Activated CD4-positive, alpha-beta T cell treated with anti-CD3 and anti-CD28 coated beads for 24 hours (primary cell): ENCODE measurements at places on chromosomes 6 and 20.

DNA sequence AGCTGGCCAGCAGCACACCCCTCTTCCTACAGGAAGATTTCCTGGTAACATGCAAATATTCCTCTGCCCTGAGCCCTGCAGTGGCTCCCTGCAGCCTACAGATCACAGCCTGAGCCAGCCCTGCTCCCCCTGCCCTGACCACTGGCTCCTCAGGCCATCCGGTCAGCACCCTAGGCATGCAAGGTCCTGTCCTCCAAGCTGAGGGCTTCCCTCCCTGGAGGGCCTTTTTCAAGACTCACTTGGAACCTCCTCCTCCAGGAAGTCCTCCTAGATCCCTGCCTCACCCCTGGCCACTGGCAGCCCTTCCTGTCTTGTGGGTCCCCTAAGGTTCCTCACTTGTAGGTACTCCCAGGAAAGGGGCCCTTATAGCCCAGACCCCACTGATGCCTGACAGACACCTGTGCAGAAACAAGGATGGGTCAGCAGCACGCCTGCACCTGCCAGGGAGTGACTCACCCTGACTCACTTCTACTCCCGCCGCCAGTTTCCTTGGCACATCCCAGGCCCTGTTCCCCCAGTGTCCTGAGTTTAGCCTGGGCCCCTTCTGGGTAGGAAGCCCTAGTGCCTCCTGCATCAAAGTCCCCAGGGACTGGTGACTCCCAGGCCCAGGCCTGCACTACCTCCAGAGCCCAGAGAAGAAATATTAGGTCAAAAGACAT lies 3.2 kb downstream of the SLC4A11 start:
- no peak for DNase-seq

DNA sequence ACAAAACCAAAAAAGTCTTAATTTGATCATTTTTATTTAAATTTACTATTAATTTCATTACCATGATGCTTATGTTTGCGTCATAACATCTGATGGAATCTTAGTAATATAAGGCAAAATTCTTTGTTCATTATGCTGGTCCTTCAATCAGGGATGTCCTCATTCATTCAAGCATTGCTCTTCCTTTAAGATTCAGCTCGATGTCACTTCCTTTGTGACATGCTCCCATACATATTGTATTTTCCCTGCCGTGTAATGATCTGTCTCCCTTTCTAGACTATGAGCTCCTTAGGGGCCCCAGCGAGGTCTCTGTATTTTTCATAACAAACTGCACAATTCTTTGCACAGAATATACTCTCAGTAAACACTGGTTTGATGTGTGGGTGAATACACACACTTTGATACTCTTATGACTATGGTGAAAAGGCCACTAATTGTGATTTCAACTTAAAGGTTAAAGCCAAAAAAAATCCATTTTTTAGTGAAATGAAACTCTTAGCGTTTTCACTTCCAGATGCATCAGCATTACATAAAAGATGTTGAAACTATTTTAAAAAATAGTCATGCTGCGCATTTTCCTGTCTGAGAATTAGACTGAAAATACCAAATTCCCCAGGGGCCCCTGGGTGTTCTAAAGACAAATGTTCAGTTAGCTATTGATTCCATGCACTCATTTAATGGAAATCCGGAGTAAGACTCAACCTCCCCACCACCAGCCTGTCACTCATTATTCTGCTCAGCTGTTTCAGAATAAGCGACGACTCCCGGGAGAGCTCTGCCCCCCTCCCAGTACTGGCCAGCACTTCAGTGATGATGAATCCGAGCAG lies 169.7 kb downstream of the ATXN1 start:
- DNase-seq: peak; percentile 6

- DNase-seq: no peak
Measured at GRCh38 chr6:142914937-142915697, 29.9 kb downstream of the HIVEP2 start.

GRCh38 chr20:23362392-23363256 lies 642 bp downstream of the GZF1 start:
- no peak for DNase-seq

GRCh38 chr20:13852306-13852705 lies 67.5 kb downstream of the NDUFAF5 start:
- DNase-seq: no peak

- DNase-seq: no peak
Measured at GRCh38 chr6:54248994-54249393, 59.2 kb upstream of the TINAG start.

DNA sequence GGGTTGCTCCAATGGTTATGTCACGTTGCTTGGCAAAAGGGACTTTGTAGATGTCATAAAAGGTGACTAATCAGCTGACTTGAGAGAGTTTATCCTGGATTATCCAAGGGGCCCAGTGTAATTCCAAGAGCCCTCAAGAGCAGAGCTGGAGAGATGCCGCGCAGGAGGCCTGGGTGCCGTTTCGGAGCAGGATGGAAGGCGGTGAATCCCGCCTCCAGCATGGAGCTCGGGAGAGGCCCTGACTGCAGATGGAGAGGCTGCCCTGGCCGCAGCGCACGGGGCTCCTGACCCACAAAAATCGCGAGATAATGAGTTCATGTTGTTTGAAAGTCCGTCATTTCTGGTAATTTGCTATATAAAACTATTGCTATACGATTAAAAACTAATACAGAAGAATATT lies 219.8 kb downstream of the ZDHHC14 start:
- DNase-seq: no peak

DNA sequence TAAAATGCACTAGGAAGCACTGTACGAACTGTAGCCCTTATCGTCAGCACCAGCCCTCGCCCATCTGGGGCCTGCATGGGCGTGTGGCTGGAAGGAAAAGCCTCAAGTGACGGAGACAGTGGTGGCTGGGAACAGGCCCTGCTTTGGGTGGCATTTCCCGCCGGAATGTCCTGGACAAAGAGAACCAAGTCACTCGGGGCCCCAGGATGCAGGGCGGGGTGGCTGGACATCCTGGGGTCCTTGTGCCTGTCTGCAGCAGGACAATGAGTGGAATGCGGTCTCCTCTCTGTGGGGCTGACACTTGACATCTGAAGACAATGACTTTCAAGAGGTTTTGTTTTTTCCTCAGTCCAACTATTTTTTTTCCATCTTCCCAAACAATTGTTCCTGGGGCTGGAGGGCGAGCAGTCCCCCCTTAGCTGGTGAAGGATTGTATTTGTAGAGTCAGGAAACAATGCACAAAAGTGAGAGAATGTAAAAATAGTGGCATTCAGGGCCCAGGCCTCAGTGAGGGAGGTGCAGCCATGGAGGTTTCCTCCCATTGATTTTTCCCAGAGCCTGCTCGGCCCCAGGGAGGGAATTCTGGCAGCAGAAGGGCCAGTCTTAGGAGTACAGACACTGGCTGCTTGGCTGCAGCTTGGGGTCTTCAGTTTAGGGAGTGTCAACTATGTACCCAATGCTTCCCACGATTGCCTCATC lies 64.4 kb downstream of the PREX1 start:
- no peak for DNase-seq

DNA sequence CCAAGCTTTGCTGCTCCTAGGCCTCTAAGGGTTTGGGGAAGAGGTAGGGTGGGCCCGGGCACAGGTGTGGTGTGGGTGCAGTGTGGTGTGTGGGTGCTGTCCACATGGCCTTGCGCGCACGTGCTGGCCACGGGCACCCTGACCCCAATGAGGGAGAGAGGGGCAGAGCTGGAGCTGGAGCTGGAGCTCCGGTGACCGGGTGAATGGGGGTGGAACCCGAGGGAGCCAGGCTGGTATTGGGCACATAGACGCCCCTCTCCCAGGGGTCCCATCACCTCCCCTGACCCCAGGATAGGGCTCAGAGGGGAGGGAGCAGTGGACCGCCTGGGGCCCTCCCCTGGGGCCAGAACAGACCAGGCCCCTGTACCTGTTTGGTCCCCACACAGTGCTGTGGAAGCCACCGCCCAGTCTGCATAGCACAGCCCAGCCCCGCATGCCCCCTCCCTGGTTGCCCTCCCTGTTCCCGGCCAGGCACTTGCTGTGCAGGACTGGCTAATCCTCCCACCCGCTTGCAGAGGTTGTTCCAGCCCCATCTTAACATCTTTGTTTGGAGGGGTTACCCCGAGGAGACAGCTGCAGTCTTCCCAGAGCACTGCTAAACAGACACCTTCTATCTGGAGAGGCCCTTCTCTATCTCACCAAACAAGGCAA lies 984 bp downstream of the ADAM33 start:
- no peak for DNase-seq

DNA sequence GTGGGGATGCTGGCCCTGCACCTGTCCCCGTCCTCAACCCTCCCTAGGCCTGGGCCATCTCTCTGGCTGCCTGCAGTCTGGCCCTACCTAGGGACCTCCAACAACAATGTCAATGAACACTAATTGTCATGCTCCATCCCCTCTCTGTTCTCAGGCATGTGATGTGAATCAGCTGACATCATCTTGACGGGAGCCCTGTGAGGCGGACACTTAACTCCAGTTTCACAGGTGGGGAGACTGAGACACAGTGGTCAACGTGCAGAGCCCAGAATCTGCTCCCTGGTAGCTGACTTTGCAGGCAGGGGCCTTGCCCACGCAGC lies 762 bp upstream of the TCEA2 start:
- no peak for DNase-seq

DNA sequence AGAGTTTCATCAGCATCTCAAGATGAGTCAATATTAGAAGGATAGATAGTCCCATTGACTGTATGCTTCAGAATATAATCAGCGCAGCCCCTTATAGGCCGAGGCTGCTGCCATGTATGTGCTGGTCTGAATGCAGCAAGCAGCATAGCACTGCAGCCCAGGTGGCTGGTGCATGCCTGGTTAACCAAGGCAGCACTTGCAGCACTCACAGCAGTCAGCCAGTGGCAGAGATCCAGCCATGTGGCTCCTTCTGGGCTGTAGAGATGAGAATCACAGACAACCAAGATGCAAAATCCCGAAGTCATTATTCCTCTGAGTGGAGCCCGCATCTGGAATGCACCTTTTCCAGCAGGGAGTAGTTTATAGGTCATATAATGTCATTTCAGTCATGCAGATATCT lies 251.9 kb downstream of the UST start:
- DNase-seq: no peak

GRCh38 chr6:8082954-8083858 lies 19.0 kb upstream of the BLOC1S5 start:
- no peak for DNase-seq

DNA sequence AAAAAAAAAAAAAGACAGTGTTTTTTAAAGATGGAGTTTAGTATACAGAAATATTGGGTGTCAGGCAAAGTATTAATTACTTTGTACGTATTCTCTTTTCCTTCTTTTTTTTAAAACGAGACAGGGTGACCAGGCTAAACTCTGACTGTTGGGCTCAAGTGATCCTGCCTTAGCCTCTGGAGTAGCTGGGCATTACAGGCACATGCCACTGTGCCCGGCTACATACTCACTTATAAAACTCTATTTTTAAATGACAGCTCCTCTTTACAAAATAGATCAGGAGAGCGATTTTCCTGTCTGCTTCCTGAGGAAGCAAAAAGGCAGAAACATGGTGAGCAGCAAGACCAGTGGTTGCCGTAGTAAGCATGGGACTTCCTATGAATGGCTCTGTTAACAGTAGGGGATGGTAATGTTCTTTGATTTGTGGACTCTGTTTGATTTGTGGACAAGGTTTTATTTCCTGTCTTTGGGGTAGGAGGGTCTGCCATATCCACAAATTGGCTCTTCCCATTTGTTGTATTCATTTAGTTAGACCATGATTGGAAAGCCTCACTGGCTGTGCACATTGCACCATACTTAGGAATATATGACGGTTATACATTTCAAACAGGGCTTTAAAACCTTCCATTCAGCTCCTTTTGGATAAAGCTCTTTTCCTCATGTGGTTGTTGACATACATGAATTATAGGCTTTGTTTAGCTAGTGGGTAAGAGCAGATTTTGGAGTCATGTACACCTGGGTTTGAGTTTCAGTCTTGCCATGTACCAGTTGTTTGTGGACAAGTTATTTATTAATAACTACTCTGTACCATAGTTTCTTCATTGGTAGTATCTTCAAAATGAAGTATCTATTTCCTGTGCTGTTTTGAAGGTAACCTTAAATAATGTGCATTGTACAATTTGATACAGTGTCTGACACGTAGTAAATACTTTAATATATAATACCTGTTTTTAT lies 45.1 kb downstream of the PTPRA start:
- no peak for DNase-seq

DNA sequence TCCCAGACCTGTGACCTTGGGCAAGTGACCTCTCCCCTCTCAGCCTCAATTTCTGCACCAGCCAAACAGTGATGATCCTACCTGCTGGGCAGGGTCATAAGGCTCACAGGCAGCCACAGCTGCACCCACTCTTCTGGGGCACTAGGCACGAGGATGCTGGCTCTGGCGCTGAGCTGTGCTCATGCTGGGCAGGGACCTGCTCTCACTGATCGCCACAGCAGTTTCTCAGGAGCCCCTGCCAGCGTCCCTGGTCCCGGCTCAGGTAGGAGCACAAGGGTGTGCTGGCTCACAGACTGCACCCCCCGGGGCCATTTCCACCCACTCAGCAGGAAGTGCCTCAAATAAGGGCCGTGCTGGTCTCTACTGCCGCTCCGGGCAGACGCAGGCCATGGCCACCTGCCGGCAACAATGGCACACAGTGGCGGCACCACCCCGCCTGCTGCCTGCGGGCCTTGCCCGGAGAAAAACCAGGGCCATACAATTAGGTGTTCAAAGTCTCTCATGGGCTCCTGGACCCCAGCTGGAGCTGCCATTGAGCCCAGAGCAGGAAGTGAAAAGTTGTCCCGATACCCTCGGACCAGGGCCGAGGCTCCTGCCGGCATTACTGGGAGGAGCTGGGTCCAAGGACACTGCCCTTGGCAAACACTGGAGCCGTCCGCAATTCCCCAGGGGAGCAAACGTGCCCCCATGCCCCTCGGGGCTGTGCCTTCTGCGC lies 4.6 kb upstream of the CABLES2 start:
- no peak for DNase-seq

DNA sequence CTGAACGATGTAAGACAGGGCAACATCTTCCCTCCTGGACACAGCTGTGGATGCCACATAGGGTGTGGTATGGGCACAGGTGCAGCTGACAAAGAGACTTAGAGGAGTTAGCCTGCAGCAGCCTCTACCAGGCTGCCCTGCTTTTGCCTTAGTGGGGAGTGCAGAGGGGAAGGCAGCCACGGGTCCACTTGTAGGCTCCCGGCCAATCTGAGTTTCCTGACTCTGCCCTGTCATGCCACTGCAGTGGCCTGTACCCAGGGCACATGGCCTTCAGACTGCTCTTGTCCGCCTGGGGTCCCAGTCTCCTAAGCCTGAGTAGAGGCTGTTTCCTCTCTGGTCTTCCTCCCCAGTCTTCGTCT lies 17.1 kb upstream of the CST9L start:
- no peak for DNase-seq
